ENCODE measurements at places on chromosomes 12 and 14. TPM values are rescaled to one million over a fixed set of nuclear protein-coding genes. Genes with fewer than 3 reads are reported as not detected.

GRCh38 chr14:65011538-65011937 is 24.8 kb downstream of the FNTB start:
- H3K36me3 ChIP-seq: no peaks in the 10 kb centered on the region
- no peak overlapping the region for H3K27ac ChIP-seq
- DNase-seq: no peak
- no peak overlapping the region for H3K4me3 ChIP-seq

DNA sequence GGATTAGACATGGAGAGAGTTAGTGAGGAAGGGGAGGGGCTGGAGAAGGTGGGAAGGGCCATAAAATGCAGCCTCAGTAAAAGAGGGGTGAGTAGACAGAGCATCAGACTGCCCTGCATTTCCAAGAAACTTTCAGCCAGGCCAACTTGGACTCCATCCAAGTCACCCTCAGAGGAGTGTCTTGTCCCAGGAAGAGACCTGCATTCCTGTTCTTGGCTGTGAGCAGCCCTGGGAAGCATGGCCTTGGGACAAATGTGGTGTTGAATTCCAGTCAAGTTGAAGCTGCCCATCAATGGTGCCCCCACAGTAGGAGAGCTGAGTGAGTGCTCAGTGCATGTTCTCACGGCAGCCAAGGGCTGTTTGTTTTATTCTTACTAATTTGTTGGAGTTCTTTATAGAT is 35.0 kb upstream of the TUNAR start:
- no peak for DNase-seq
- H3K36me3 ChIP-seq: no peaks in the 10 kb centered on the region
- H3K27me3 ChIP-seq: no peaks in the 10 kb centered on the region
- no peaks in the 10 kb centered on the region for H3K4me1 ChIP-seq
- no peak overlapping the region for H3K27ac ChIP-seq
- H3K4me3 ChIP-seq: no peak overlapping the region

- H3K4me1 ChIP-seq: peaks cover 41% of the 10 kb centered on the region
- H3K27me3 ChIP-seq: no peaks in the 10 kb centered on the region
- peak overlapping the region; percentile 100 for H3K27ac ChIP-seq
- H3K4me3 ChIP-seq: peak overlapping the region; percentile 66
- peaks cover 19% of the 10 kb centered on the region for H3K36me3 ChIP-seq
Observed at GRCh38 chr12:76033081-76034011, 1.8 kb upstream of the PHLDA1 start.

DNA sequence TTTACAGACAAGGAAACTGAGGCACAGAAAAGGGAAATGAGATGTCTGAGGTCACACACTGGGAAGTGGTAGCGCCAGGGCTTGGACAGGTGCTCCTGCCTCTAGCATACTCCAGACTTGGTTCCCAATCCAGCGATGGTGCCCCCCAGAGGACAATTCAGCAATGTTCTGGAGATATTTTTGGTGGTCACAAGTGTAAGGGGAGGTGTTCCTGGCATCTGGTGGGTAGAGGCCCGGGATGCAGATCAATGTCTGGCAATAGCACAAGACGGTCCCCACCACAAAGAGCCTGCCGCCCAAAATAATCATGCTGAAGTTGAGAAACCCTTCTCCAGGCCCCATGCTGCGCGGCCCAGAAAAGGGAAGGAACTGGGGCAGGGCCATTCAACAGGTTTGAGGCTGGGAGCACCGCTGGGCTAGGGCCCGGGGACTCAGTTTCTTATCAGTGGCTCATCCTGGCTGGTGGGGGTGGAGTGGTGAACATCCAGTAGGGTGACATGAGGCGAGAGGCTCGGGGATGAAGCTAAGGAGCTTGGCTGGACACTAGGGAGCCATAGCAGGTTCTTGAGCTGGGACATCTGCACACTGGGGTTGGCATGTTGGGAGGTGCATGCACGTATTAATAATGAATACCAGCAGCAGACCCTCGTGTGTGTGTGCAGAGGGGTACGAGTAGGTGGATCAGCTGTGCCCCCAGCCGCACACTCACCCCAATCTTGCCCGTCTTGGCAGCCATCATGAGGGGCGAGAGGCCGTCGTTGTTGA is 35.1 kb downstream of the TRPV4 start:
- H3K27ac ChIP-seq: no peak overlapping the region
- no peak for DNase-seq
- H3K36me3 ChIP-seq: no peaks in the 10 kb centered on the region

DNA sequence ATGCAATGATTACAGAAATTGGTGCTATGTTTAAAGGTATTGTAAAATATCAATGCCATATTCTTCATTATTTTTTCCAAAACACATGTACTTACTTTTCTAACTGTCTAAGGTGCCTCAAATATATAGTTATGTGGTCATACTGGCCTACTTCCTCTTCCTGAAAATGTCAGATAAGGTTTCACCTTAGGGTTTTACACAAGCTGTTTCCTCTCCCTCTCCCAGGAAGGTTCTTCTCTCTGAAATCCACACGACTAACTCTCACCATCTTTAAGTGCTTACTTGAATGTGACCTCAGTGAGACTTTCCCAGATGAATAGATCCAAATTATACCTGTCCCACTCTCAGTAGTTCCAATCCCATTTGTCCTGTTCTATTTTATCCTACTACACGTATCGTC is 11.6 kb upstream of the CLEC4D start:
- peaks cover 6% of the 10 kb centered on the region for H3K27me3 ChIP-seq
- no peak for DNase-seq
- no peaks in the 10 kb centered on the region for H3K4me1 ChIP-seq
- H3K36me3 ChIP-seq: no peaks in the 10 kb centered on the region
- no peak overlapping the region for H3K4me3 ChIP-seq

The ATG2B gene
- total RNA-seq: 2.6 TPM

DNA sequence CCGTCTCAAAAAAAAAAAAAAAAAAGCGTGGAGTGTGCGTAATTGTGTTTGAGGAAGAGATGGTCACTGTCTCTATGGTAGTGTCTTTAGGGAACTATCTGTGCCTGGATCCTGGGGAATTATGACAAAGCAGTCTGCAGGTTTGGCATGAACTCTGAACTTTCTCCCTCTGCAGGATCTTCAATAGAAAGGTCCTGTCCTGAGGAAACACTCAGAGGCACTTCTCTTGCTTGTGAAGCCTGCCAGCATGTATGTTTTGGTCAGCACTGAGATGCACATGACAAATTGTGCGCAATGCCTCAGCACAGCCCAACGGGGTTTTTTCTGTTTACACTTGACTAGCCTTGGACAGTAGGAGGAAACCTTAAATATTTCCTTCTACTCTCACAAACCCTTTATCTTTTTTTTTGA is 46.6 kb downstream of the ATF7 start:
- no peak for DNase-seq
- no peak overlapping the region for H3K4me3 ChIP-seq
- no peak overlapping the region for H3K27ac ChIP-seq
- H3K27me3 ChIP-seq: no peaks in the 10 kb centered on the region
- H3K4me1 ChIP-seq: no peaks in the 10 kb centered on the region
- H3K36me3 ChIP-seq: no peaks in the 10 kb centered on the region

DNA sequence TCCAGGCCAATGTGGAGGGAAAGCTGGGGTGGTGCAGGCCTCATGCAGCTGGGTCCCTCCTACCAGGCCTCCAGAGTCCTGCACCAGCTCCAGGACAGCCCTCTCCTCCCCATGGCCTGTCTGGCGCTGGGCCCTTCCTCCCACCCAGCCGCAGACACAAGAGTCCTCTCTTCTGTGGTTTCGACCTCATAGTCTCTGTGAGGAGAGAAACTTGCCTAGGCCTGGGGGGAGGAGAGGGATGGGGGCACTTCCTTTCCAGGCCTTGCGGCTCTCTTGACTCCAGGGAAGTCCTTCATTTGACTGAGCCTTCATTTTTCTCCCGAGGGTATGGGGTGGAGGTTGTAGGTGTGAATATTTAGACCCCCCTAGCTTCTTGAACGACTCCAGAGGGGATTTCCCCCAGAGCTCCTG is 2.3 kb downstream of the MMP14 start:
- no peak for DNase-seq
- H3K4me3 ChIP-seq: peak overlapping the region; percentile 62
- no peak overlapping the region for H3K27ac ChIP-seq

The KCNJ8 gene
- not detected for total RNA-seq

The ADSS1 gene
- total RNA-seq: 9.4 TPM

GRCh38 chr14:29462321-29462720 is 465.3 kb downstream of the PRKD1 start:
- H3K4me3 ChIP-seq: no peak overlapping the region
- no peaks in the 10 kb centered on the region for H3K4me1 ChIP-seq
- H3K27me3 ChIP-seq: no peaks in the 10 kb centered on the region
- no peaks in the 10 kb centered on the region for H3K36me3 ChIP-seq
- H3K27ac ChIP-seq: no peak overlapping the region

- H3K4me1 ChIP-seq: no peaks in the 10 kb centered on the region
- no peak for DNase-seq
- no peak overlapping the region for H3K4me3 ChIP-seq
- no peaks in the 10 kb centered on the region for H3K36me3 ChIP-seq
- H3K27ac ChIP-seq: no peak overlapping the region
Observed at GRCh38 chr14:51564460-51564859, 87.2 kb upstream of the FRMD6 start.
